Astrocyte (in vitro differentiated cells and primary cell): ENCODE measurements at places on chromosomes 2 and 18. TPM values are rescaled to one million over a fixed set of nuclear protein-coding genes. Genes with fewer than 3 reads are reported as not detected.

IL37 gene
- not detected in 2 replicates for total RNA-seq

PHOSPHO2 gene
- 1.9 and 3.0 TPM in 2 replicates for total RNA-seq

DCC gene
- 2.0 and 2.6 TPM in 2 replicates for total RNA-seq

NOL4 gene
- total RNA-seq: 1.9 and 2.1 TPM in 2 replicates

CDH7 gene
- 0.43 TPM in 2 replicates for total RNA-seq

TRIM43 gene
- 0.70 TPM in 1 of 2 replicates, not detected in the other for total RNA-seq

- H3K36me3 ChIP-seq: no peaks in the 10 kb centered on the region
- H3K27me3 ChIP-seq: no peaks in the 10 kb centered on the region
- no peak overlapping the region for H3K27ac ChIP-seq
- DNase-seq: no peak
- H3K4me1 ChIP-seq: peaks cover 7% of the 10 kb centered on the region
These were observed 18.5 kb upstream of the TMEM178A start for GRCh38 chr2:39647104-39647765.

- H3K4me1 ChIP-seq: peaks cover 29% of the 10 kb centered on the region
- no peaks in the 10 kb centered on the region for H3K36me3 ChIP-seq
- no peaks in the 10 kb centered on the region for H3K27me3 ChIP-seq
- DNase-seq: peak; percentile 77
These were observed 458.8 kb downstream of the PIK3C3 start for GRCh38 chr18:42413870-42414269.

DNA sequence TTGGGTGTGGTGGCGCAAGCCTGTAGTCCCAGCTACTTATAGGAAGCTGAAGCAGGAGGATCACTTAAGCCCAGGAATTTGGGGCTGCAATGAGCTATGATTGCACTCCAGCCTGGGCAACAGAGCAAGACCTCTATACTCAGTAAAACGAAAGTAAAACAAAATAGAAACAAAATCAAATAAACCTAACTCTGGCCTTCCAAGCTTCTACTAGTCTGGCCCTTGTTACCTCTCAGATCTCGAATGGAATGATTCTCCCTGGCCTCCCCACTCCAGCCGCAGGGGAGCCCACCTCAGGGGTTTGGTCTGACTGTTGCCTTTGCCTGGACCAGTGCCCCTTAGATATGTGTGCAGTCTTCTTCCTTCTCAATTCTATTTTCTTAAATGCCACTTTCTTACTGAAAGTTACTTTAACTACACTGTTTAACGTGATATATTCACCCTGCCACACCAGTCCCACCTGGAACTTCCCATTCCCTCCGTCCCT, 160.0 kb upstream of the GCFC2 start:
- H3K4me1 ChIP-seq: no peaks in the 10 kb centered on the region
- no peaks in the 10 kb centered on the region for H3K27me3 ChIP-seq
- H3K27ac ChIP-seq: no peak overlapping the region
- H3K36me3 ChIP-seq: no peaks in the 10 kb centered on the region
- no peak overlapping the region for H3K4me3 ChIP-seq

DNA sequence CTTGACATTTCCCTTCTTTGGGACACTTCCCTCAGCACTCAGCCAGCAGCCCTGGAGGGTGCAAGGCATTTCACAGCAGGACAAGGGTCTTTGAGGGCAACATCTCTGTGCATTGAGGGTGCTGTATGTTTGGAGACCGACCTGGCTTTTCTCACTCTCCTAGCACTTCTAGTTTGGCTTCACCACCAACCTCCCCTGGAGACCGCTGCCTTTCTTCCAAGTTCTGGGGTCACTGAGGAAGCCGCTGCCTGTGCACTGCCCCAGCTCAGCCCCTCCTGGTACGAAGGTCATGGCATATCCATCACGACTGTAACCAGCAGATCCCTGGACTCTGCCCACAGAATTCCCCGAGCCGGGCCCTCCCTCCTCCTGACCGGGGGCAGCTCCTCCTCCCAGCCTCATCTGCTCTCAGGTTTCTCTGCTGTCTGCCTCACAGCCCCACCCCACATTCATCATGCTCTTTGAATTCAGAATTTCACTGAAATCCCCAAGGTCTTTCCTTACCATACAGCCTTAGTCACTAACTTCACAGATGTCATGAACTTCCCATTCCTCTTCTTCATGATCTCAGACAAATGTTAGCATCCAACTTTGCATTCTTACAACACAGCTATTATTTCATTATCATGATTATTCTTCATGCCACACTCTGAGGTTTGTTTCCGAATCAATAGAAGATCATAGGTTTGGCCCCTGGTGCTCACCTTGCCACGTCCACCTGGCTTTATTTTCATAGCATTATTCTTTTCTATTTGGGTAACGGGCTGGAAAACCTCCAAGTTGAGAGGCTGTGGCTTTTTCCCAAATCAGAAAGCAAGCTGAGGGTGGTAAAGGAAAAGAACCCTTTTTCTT, 113.0 kb upstream of the COPS8 start:
- no peaks in the 10 kb centered on the region for H3K36me3 ChIP-seq
- H3K4me3 ChIP-seq: no peak overlapping the region
- peaks cover 13% of the 10 kb centered on the region for H3K4me1 ChIP-seq
- H3K27ac ChIP-seq: peak overlapping the region; percentile 16

DNA sequence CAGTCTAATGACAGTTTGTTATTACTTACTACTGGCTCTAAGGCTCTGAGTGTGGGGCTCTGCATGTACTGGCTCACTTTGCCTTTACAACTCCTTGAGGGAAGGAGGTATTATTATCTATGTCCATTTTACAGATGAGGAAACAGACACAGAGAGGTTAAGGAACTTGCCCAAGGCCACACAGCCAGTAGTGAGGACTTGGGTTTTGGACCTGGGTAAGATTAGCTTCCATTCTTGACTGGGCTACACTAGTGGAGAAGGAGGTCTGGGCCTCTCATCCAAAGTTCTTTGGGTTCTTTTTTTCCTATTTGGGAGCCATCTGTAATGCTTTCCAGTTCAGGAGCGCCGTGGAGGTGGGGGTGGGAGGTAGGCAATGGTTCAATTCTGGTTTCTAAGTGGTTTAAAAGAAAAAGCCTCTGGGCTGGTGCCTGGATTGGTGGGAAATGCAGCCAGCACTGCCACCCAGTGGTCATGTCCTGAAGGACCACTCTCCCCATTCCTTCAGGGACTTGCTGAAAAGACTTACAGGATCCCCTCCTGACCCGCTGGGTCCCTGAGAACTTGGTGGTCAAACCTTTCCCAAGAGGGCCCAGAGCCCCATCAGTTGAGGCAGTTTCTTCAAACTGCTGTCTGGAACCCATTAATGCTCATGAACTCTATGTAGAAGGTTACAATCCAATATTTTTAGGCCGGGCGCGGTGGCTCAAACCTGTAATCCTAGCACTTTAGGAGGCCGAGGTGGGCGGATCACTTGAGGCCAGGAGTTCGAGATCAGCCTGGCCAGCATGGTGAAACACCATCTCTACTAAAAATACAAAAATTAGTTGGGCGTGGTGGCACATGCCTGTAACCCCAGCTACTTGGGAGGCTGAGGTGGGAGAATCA, 38.6 kb upstream of the NOTO start:
- no peak overlapping the region for H3K4me3 ChIP-seq
- DNase-seq: peak; percentile 47
- H3K4me1 ChIP-seq: no peaks in the 10 kb centered on the region
- H3K36me3 ChIP-seq: no peaks in the 10 kb centered on the region

DNA sequence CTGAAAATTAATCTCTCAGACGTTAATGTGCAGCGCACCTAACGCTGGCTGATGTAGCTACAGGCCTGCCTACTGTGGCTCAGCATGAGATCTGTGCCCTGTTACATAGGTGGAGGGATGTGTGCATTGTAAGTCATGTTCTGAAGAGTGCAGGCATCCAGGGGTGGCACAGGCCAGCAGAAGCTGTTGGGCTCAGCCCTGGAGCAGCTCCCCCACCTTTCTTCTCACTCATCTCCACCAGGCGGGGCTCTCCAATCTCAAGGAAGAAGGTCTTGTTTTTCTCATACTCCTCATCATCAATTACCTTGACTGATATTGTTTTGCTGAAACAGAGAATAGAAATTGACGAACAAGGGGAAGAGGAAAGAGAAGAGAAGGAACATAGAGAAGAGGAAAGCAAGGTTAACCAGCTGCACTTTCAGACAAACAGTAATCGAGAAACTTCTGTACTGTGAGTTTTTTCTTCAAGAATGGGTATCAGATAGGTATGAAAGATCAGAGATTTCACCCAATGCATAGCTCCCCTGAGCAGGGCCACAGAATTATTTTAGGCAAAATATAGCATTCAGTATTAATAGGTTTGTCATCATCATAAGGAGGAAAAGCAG, 273.6 kb downstream of the SLC8A1 start:
- no peaks in the 10 kb centered on the region for H3K27me3 ChIP-seq
- H3K27ac ChIP-seq: no peak overlapping the region
- no peaks in the 10 kb centered on the region for H3K36me3 ChIP-seq
- no peak overlapping the region for H3K4me3 ChIP-seq
- no peak for DNase-seq
- no peaks in the 10 kb centered on the region for H3K4me1 ChIP-seq
